Stimulated activated CD8-positive, alpha-beta memory T cell treated with anti-CD3 and anti-CD28 coated beads, Interleukin-7, amount 100 ng/mL, for 1 hour (primary cell): ENCODE measurements at places on chromosomes 4 and X.

DNA sequence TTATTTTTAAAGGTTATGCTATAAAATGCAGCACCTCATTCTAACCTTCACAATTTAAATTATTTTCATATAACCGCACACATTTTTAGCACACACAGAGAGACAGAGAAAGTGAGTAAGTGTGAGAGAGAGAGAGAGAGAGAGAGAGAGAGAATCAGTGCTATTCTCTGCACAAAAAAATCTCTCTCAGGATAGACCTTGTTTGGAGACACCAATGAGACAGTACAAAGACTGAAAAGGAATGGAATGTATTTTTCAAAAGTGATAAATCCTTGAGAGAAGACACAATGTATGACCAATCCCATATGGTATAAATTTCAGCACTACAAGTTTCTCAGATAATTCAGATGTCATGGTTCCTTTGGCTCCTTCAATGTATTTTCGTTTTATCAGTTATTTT, 132.1 kb upstream of the PCDH18 start:
- DNase-seq = no peak

DNA sequence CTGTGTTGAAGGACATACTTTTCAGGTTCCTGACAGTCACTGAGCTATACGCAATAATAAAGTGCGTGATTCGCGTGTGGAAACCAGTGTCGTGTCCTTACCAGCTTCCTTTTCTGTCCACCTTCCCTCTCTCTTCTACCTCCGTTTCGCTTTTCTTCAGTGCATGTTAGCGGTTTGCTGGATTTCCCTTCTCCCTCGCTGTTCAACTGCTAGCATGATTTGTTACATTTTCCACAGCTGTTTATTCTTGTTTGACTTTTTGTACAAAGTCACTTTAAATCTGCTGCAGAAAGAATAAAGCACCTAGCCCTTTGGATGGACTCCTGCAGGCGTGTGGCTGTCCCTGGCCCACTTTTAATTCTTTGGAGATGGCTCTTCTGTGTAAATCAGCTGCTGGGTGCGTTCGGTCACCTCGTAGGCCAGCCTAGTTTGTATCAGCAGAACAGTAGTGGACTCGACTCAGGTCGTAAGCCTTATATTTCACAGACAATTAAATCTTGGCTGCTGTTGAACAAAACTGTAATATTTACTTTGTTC, 8.9 kb upstream of the HAND2 start:
- DNase-seq = no peak

DNA sequence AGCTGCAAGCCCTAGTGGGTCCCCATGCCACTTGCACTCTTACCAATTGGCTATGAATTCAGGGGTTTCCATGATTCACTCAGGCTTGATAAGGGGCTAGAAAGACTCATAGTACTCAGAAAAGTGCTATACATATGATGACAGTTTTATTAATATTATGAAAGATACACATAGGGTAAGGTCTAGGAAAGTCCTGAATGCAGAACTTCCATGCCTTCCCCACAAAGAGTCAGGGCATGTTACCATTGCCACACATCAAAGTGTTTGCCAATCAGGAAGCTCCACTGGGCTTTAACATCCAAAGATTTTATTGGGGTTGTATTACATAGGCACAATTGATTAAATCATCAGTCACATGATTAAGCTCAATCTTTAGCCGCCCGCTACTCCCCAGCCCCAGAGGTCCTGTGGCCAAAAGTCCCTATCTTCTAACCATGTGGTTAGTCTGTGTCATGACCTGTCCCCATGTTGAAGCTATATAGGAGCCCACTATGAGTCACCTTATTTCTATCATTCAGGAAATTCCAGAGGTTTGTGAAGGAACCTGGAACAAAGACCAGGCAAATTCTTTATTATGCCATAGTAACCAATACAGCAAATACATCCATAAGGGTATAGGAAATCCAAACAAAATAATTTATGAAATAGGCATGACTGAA, 635.6 kb downstream of the STPG2 start:
- no peak for DNase-seq

GRCh38 chrX:21490341-21490740, 116.1 kb downstream of the CNKSR2 start:
- DNase-seq = no peak

GRCh38 chr4:77349796-77350195, 192.8 kb downstream of the CCNG2 start:
- DNase-seq = no peak

DNA sequence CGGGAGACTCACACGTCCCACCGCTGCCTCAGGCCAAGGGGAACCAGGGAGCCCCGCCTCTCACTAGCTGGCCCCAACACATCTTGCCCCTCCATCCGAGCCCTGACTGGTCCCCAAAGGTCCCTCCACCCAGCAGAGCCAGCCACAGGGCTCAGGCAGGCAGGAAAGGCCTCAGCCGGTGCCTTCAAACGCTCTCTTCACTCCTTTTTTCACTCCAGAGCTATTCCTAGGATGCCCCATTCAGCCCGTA, 1.5 kb upstream of the ARHGAP4 start:
- no peak for DNase-seq

DNA sequence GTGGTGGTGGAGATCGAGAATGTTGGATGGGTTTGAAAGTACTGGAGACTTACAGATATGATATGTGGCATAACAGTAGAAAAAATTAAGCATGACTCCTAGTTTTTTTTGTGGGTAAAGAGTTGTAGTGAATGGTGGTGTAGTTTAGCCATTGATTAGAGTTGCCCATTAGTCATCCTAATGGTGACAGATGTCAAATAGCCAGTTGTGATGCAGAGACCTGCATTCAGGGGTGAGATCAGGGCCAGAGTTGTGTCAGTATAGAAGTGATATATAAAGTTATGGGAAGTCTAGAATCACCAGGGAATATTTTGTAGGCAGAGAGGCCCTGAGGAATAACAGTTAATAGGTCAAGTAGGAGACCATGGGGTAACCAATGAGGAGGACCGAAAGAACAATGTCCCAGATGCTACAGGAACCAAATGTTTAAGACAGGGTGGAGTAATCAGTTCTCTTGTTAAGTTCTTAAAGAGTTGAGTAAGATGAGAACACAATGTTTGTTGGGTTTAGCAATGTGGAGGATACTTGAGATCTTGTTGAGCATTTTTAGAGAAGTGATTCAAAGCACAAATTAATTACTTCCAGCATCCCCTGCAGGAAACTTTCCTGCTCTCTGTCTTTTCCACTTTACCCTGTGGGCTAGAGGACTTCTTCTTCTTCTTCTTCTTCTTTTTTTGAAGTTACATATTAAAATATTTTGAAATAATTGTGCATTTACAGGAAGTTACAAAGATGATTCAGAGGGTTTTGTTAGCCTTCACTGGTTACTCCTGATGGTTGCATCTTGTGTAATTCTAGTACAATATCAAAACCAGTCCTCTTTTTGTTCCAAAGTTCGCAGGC, 13.3 kb downstream of the SGMS2 start:
- no peak for DNase-seq

DNA sequence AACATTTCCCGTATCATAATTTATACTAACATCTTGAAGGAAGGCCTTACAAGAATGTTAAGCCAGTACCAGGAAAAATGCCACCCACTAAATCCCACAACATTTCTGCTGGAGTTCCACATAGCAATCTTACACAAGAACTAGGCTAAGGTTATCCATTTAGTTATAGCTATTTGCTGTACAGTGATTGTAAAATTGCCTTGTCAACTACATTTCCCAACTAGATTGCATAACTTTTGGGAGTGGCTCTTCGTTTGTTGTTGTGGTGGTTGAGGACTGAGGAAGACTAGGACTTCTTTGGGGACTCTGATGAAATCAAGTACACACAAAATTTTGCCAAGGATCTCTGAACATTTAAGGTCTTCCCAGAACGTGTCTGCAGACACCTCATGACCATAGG, 8.0 kb downstream of the IBSP start:
- DNase-seq = no peak

GRCh38 chrX:63613531-63614028, 171.4 kb downstream of the ARHGEF9 start:
- DNase-seq = no peak

GRCh38 chrX:77076896-77077295, 370.3 kb upstream of the FGF16 start:
- no peak for DNase-seq

- no peak for DNase-seq
These were observed 28.8 kb downstream of the ELF4 start for GRCh38 chrX:130081421-130082045.

- no peak for DNase-seq
These were observed 25.1 kb upstream of the USO1 start for GRCh38 chr4:75699299-75699698.

DNA sequence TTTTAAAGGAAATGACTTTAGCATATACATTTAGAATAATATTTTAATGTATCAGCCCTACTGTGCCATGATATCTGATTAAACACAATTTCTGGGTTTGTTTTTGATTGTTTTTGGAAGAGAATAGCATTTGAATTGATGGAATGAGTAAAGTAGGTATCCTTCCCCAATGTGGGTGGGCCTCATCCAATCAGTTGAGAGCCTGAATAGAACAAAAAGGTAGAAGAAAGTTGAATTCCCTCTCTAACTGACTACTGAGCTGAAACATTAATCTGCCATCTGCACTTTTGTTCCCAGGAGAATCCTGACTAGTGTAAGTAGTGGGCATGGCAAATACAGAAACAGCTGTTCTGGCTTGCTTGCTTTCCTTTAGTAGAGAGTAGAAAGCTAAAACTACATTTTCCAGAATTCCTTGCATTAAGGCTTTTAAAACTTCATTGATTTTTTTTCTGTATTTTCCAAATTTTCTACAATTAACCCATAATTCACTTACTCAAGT, 9.7 kb upstream of the SEC24D start:
- DNase-seq = no peak

GRCh38 chr4:121212806-121213205, 48.7 kb upstream of the TNIP3 start:
- DNase-seq = no peak

- DNase-seq = no peak
These were observed 38.9 kb upstream of the PLAC8 start for GRCh38 chr4:83153417-83153816.

DNA sequence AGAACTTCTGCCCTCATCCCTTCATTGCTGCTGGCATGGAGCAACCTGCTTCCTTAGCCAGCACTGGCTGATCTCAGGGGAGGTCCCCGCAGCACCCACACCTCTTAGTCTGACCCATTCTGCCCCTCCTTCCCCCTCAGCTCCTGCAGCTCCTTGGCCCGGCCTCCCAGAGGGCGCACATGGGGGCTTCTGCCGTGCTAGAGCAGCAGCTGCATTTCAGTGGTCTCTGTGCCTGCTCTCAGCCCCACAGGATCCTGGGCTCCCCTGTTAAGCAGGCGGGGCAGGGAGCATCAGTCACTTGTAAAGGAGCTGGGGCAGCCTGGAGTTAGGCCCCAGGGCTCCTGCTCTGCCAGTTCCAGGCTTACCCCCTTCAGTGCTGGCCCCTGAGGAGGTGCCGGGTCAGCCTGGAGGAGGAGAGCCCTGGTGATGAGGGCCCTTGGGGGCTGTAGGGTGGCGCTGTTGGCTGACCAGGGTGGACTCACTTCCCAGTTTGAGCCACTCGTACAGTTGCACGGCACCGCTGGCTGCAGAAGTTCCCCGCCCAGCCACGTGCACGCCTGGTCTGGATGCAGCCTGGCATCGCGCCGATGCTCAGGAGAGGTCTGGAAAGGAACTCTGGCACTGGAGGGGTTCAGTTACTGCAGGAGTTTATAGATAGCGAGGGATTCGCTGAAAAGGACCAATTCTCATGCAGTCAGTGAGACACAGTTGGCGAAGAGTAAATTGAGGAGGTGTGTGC, 85.1 kb upstream of the PSAPL1 start:
- DNase-seq = no peak

- no peak for DNase-seq
These were observed 29.0 kb downstream of the CLOCK start for GRCh38 chr4:55517526-55518229.

GRCh38 chr4:139115226-139115625, 61.8 kb downstream of the ELF2 start:
- DNase-seq = no peak

DNA sequence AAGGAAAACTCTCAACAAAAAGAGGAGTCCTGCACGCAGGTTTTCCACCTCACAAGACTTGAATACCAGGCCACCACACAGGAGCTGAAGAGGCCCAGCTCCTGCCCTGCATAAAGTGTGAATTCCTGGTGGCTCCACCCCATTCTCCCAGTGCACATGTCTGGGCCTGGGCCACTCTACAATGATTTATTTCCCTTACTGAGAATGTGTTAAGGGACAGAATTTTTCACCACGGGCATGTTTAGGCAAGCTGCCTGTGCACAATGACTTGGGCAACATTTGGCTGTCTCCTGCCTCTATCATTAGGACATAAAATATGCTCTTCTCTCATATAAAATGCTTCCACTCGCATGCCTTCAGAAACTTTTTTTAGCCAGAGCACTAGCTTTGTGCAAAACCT, 197.1 kb downstream of the SLC7A11 start:
- DNase-seq = no peak
